ENCODE measurements at places on chromosomes 4 and X. TPM values are rescaled to one million over a fixed set of nuclear protein-coding genes. Genes with fewer than 3 reads are reported as not detected.

Gene LEF1
- total RNA-seq = 131 TPM

Gene NDUFB11
- 89.5 TPM for total RNA-seq

DNA sequence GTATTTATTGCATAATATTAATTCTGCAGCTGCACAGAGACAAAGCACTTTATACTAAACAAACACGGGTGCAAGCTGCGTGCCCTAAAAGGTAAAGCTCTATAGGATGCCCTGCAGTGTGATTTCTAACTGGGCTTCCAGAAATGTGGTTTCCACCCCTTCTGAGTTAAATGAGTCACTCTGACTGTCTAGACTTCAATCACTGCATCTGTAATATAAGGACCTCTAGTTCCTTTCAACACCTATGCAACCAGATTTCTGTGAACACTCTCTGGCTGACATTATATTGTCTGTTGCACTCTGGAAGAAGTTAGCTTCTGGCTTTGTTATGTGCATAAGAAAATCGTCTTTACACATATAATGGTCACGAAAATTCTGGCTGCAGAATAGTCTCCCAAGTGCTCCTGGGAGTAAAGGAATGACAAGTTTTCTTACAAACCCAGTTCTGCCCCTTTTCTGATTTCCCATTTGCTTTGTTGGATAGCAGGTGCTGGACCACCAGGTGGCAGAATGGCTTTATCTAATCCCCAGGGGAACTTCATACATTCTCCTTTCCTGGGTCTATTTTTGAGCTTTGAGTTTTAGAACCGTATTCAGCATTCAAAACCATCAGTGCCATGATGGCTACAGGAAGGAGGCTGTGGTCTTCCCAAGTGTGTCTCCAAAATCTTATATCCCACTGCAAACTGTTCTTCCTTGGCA, 842.2 kb downstream of the STIM2 start:
- no peaks in the 10 kb centered on the region for H3K27me3 ChIP-seq
- DNase-seq = no peak
- no peaks in the 10 kb centered on the region for H3K4me1 ChIP-seq
- H3K4me3 ChIP-seq = no peak overlapping the region
- no peaks in the 10 kb centered on the region for H3K36me3 ChIP-seq
- H3K27ac ChIP-seq = no peak overlapping the region

DNA sequence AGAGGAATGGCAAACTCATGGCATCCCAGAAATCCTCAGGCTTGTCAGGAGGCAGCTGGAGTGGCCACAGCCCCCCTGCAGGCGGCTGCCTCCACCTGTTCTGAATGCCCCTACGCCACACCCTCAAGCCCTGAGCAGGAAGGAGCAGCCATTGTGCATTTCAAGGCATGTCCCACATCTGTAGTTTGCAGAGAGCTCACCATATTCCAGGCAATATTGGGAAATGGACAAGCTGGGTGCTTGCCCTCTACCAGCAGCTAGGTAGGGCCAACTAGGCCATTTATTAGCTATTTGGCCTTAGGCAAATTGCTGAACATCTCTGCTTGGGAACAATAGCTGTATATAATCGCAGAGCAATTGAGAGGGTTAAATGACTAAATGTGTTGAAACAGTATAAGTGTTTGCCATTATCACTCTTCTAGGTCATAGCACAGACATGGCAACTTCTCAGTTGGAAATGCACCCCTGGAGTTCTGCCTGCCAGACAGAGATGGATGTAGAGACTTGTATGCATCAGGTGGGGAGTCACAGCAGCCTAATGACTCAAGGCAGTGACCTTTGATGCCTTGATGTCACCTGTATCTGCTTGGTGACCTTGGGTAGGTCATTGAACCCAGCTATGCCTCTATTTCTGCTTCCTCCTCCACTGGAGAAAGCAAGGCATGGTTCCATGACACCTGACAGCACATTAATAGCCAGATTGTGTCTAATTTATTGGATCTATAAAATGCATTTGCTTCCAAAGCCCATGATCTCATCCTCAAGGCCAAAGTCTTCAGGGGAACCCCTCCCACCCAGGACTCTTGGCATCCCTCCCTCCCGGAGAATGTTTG, 52.8 kb downstream of the FHDC1 start:
- H3K27me3 ChIP-seq = peaks cover 8% of the 10 kb centered on the region
- H3K27ac ChIP-seq = no peak overlapping the region
- no peak for DNase-seq

- no peak for DNase-seq
- H3K27ac ChIP-seq = no peak overlapping the region
- H3K36me3 ChIP-seq = no peaks in the 10 kb centered on the region
- no peak overlapping the region for H3K4me3 ChIP-seq
- H3K4me1 ChIP-seq = no peaks in the 10 kb centered on the region
Observed at GRCh38 chr4:86250619-86251018, 109.2 kb downstream of the MAPK10 start.

DNA sequence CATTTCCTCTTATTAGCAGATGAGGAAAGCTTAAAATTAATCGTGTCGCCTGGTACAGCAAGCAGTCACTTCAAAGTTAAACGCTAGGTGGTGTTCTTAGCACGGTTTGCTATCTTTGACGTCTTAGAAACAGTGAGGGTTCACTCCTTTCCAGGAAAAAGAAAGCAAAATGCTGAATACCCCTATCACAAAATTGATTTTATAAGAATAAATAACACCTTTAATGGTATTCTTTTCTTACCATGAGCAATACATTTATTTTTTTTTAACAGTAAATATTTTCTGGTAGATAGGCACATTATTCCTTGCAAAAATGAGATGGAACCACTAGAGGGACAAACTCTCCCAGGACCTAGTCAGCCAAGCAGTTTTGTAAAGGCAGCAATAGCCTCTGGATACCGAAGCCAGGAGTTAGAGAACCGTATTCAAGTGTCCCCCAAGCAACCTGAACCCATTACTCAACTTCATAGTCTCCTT, 153.9 kb downstream of the KDR start:
- DNase-seq = peak; percentile 61
- H3K27me3 ChIP-seq = no peaks in the 10 kb centered on the region
- H3K4me3 ChIP-seq = no peak overlapping the region
- no peak overlapping the region for H3K27ac ChIP-seq
- H3K36me3 ChIP-seq = no peaks in the 10 kb centered on the region

GRCh38 chrX:73268463-73268862, 53.8 kb upstream of the NAP1L2 start:
- no peak overlapping the region for H3K27ac ChIP-seq
- no peaks in the 10 kb centered on the region for H3K4me1 ChIP-seq
- H3K27me3 ChIP-seq = no peaks in the 10 kb centered on the region
- no peak overlapping the region for H3K4me3 ChIP-seq
- no peak for DNase-seq
- no peaks in the 10 kb centered on the region for H3K36me3 ChIP-seq

DNA sequence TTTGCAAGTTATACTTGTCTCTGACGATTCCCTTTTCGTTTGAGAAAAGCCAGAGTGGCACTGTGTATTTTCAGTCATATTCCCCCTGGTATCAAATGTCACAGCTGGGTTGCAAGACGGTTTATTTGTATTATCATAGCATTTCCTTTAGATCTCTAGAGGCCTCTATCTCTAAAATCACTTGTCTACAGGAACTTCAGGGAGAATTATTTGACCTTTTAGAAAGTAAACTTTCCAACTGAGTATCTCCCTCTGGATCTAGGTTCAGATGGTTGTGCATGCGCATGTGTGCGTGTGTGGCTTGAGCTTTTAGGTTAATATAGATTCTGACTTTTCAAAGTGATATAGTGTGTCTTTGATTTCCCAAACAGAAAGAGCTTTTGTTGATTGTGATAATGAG, 15.1 kb upstream of the TAB3 start:
- peaks cover 7% of the 10 kb centered on the region for H3K4me1 ChIP-seq
- H3K36me3 ChIP-seq = no peaks in the 10 kb centered on the region
- no peak overlapping the region for H3K4me3 ChIP-seq
- H3K27ac ChIP-seq = no peak overlapping the region
- peaks cover 12% of the 10 kb centered on the region for H3K27me3 ChIP-seq

DNA sequence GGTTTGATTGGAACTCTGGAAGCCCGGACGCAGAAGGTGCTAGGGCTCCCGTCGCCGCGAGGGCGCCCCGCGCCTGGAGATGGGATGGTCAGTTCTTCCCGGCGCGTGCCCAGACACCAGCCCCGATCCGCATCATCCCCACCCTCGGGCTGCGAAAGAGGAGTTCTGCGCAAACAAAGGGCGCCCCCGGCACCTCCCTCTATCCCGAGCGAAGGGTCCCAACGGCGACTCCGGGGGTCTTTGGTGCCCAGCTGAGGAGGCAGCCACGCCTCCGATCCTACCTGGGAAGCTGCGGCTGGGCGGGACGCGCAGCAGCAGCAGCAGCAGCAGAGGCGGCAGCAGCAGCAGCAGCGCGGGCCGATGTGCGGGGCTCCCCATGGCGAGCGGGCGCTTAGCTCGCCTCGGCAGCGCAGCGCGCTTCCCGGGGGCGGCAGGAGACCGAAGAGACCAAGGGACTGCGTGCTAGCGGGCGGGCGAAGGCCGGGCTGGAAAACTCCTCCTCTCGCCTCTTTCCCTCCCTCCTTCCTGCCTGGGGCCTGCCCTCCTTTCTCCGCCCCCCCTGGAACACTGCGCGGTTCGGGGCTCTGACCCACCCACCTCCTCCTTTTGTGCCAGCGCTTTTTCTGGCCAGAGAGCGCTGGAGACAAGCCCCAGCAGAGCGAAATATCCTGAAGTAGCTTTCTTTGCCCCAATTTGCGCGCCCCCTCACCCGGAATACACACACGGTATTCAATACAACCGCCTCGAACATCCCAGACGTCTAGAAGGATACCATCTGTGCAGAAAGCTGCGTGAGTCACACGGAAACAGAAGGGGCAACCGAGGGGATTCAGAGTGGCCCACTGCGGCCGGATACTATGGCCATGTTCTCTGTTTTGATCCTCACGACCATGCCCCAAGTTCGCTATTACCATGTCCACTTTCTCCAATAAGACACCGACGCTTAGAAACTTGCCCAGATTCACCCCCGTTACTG, at the start of gene SRPX:
Gene SRPX, minus strand, starts transcription at position 457 of the 976 bp plus-strand sequence. Its CDS starts 79 bp downstream, at position 378.
- no peaks in the 10 kb centered on the region for H3K36me3 ChIP-seq
- no peak within 1 kb of the TSS for H3K27ac ChIP-seq
- H3K4me1 ChIP-seq = peaks cover 7% of the 10 kb centered on the region

- H3K27me3 ChIP-seq = no peaks in the 10 kb centered on the region
- peaks cover 58% of the 10 kb centered on the region for H3K4me1 ChIP-seq
- peak overlapping the region; percentile 12 for H3K4me3 ChIP-seq
- peak; percentile 58 for DNase-seq
- H3K27ac ChIP-seq = peak overlapping the region; percentile 95
Observed at GRCh38 chrX:39427906-39428305, 626.6 kb downstream of the MID1IP1 start.

DNA sequence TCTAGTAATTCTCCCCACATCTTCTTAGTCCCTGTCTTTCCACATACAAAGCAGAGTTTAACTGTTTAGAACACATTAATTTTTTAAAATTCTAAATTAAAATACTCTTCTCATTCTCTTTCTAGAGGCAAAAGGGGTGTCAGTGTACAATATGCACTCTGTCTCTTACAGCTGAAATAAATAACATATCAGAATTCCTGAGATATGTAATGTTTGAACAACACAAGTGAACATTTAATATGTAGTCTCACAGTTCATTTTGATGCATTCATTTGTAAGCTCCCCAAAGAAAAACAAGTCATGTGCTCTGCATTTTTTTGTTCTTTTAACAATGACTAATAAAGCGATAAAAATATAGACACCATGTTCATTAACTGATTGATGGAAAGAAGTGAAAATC, 19.7 kb upstream of the SULT1B1 start:
- H3K27me3 ChIP-seq = no peaks in the 10 kb centered on the region
- no peak overlapping the region for H3K27ac ChIP-seq
- DNase-seq = no peak
- no peak overlapping the region for H3K4me3 ChIP-seq

- H3K27ac ChIP-seq = no peak overlapping the region
- H3K4me1 ChIP-seq = no peaks in the 10 kb centered on the region
- H3K27me3 ChIP-seq = no peaks in the 10 kb centered on the region
- DNase-seq = no peak
Observed at GRCh38 chrX:64352081-64352480, 43.2 kb downstream of the MTMR8 start.

DNA sequence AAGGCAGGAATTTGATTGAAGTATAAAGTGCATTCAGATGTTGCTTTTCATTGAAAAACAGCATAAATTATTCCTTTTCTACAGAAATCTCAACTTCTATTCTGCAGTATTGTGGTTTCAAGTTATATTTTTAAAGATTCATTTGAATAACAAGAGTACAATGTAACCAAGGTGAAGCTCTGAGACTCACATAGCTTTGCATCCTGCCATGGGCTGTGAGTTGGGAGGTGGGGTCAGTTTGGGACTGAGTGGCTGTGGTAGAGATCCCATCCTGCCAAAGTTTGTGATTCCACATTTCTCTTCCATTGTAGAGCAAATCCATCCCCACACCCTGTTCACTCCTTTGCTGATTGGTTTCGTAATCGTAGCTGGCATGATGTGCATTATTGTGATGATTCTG, 69.2 kb downstream of the KIT start:
- no peak for DNase-seq
- H3K4me3 ChIP-seq = no peak overlapping the region
- H3K36me3 ChIP-seq = no peaks in the 10 kb centered on the region
- H3K27me3 ChIP-seq = no peaks in the 10 kb centered on the region

GRCh38 chrX:45768666-45769236, 568.1 kb upstream of the DIPK2B start:
- peaks cover 36% of the 10 kb centered on the region for H3K4me1 ChIP-seq
- H3K27ac ChIP-seq = peak overlapping the region; percentile 95
- no peak for DNase-seq
- H3K27me3 ChIP-seq = no peaks in the 10 kb centered on the region
- peak overlapping the region; percentile 84 for H3K4me3 ChIP-seq
- peaks cover 61% of the 10 kb centered on the region for H3K36me3 ChIP-seq

GRCh38 chr4:102453827-102454226, 47.3 kb upstream of the NFKB1 start:
- DNase-seq = no peak
- H3K27me3 ChIP-seq = no peaks in the 10 kb centered on the region
- H3K4me1 ChIP-seq = peaks cover 25% of the 10 kb centered on the region
- H3K27ac ChIP-seq = no peak overlapping the region
- H3K4me3 ChIP-seq = no peak overlapping the region

DNA sequence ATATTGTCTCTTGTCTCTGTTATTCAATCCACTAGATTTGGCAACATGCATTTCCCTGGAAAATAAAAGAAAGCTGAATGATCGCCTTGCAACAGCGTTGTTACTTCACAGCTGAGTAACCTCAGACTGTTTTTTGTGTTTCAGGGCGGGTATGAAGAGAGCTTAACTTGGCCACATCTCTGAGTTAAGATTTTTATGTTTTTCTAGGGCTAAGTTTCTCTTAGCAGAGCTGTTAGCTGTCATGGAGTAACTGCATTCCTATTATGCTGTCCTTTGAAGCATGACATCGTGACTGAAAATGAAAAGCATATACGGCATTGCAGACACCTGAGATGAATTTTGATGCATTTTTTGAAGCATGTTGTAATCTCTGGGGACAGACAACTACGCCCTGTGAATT, 1798.9 kb downstream of the PCDH7 start:
- DNase-seq = no peak
- H3K27me3 ChIP-seq = no peaks in the 10 kb centered on the region
- H3K4me3 ChIP-seq = no peak overlapping the region
- no peaks in the 10 kb centered on the region for H3K36me3 ChIP-seq
- H3K4me1 ChIP-seq = no peaks in the 10 kb centered on the region
- H3K27ac ChIP-seq = no peak overlapping the region

All from activated CD4-positive, alpha-beta T cell treated with anti-CD3 and anti-CD28 coated beads, Interleukin-2, amount 10 ng/mL, durations not matched to agents 24 days and 14 days (primary cell).